ENCODE measurements at places on chromosomes 6 and 20. TPM values are rescaled to one million over a fixed set of nuclear protein-coding genes. Genes with fewer than 3 reads are reported as not detected.

Gene TPBG
- 23.6 TPM for total RNA-seq

Gene GCNT2
- 25.1 TPM for total RNA-seq

Gene TOX2
- 10.5 TPM for total RNA-seq

Gene C6orf15
- total RNA-seq: not detected

Gene MOG
- not detected for total RNA-seq

Gene RIPOR3
- 8.6 TPM for total RNA-seq

Gene BHLHE23
- total RNA-seq: not detected

Gene RUNX2
- 5.2 TPM for total RNA-seq

Gene TRAPPC3L
- total RNA-seq: not detected

Gene SGK2
- 71.6 TPM for total RNA-seq

Gene RAD21L1
- not detected for total RNA-seq

Gene OR12D2
- total RNA-seq: not detected

DNA sequence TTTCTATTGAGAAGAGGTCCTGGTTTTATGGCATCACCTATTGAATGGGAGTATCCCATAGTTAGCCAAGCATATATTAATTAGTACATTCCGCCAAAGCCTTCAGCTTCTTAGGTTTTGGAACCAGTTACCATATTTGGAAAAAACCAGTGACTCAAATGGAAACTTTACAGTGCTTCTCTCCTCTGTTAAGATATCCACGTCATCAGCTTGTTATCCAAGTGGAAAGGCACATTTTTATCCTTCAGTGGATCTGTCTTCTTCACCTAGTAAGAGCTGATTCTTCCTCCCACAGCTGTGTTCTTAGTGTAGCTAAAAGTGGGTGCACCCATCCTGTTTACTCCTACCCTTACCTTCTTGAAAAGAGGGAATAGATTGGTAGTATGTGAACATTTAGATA, 34.5 kb downstream of the TPD52L1 start:
- H3K4me3 ChIP-seq: no peak overlapping the region
- H3K4me1 ChIP-seq: no peaks in the 10 kb centered on the region
- no peaks in the 10 kb centered on the region for H3K36me3 ChIP-seq
- no peaks in the 10 kb centered on the region for H3K27me3 ChIP-seq
- H3K27ac ChIP-seq: no peak overlapping the region

DNA sequence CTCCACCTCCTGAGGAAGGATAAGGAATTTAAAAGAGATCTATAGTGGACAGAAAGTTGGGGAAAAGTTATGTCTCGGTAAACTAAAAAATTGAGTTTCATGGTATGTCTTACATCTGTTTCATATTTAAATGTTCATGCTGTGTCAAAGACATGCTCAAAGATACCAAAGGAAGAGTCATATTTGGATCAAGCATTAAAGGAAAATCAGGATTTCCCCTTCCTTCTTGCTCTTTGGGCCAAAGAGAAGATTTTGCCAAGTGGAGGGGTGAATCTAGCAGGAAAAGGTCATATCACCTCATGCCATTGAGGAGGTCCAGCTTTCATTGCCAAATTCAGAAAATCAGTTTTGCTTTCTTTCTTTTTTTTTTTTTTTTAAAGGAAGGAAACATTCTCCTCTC, 192.4 kb downstream of the OGFRL1 start:
- H3K27ac ChIP-seq: no peak overlapping the region
- no peaks in the 10 kb centered on the region for H3K27me3 ChIP-seq
- H3K36me3 ChIP-seq: no peaks in the 10 kb centered on the region
- no peak for DNase-seq
- no peak overlapping the region for H3K4me3 ChIP-seq

- no peaks in the 10 kb centered on the region for H3K27me3 ChIP-seq
- H3K4me1 ChIP-seq: no peaks in the 10 kb centered on the region
- no peak overlapping the region for H3K4me3 ChIP-seq
These were observed 24.5 kb upstream of the SMIM29 start for GRCh38 chr6:34273242-34273805.

GRCh38 chr6:107653183-107653580, 163.3 kb downstream of the SOBP start:
- H3K36me3 ChIP-seq: no peaks in the 10 kb centered on the region
- H3K27ac ChIP-seq: peak overlapping the region; percentile 26
- no peaks in the 10 kb centered on the region for H3K27me3 ChIP-seq
- no peak for DNase-seq
- H3K4me1 ChIP-seq: peaks cover 8% of the 10 kb centered on the region

GRCh38 chr6:53377793-53378192, 29.0 kb upstream of the ELOVL5 start:
- H3K4me3 ChIP-seq: no peak overlapping the region
- H3K4me1 ChIP-seq: no peaks in the 10 kb centered on the region
- H3K27ac ChIP-seq: no peak overlapping the region

- no peaks in the 10 kb centered on the region for H3K27me3 ChIP-seq
- no peaks in the 10 kb centered on the region for H3K4me1 ChIP-seq
- no peak overlapping the region for H3K4me3 ChIP-seq
- no peak for DNase-seq
- H3K27ac ChIP-seq: no peak overlapping the region
These were observed 83.1 kb downstream of the MYLK4 start for GRCh38 chr6:2667617-2668016.

GRCh38 chr6:658244-658643, 1.3 kb upstream of the HUS1B start:
- H3K27ac ChIP-seq: no peak overlapping the region
- H3K36me3 ChIP-seq: no peaks in the 10 kb centered on the region
- H3K27me3 ChIP-seq: no peaks in the 10 kb centered on the region
- peaks cover 12% of the 10 kb centered on the region for H3K4me1 ChIP-seq
- H3K4me3 ChIP-seq: no peak overlapping the region

GRCh38 chr6:105835373-105835772, 250.8 kb upstream of the PRDM1 start:
- no peak overlapping the region for H3K27ac ChIP-seq
- H3K27me3 ChIP-seq: no peaks in the 10 kb centered on the region
- no peak overlapping the region for H3K4me3 ChIP-seq
- no peaks in the 10 kb centered on the region for H3K36me3 ChIP-seq

DNA sequence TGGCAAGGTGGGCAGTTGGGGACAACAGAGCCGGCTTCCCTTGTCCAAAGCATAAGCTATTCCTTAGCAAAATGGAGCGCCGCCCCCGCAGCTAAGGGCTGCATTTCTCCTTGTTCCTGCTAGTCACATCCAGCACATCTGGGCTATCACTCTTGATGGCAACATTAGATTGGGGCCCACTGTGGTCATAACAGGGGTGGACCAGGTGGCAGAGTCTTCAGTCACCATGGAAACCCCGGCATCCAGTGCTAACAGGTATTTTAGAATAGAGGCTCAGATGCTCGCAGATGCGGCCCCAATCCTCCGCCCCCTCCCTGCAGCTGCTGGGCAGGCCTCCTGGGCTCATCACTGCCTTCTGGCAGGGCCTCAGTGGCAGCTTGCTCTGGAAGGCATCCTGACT, 168.2 kb upstream of the PROKR2 start:
- H3K27ac ChIP-seq: no peak overlapping the region
- no peaks in the 10 kb centered on the region for H3K4me1 ChIP-seq
- H3K36me3 ChIP-seq: no peaks in the 10 kb centered on the region
- H3K27me3 ChIP-seq: no peaks in the 10 kb centered on the region

GRCh38 chr6:149342525-149342924, 25.0 kb downstream of the TAB2 start:
- H3K4me1 ChIP-seq: peaks cover 22% of the 10 kb centered on the region
- H3K27me3 ChIP-seq: no peaks in the 10 kb centered on the region
- no peak for DNase-seq

GRCh38 chr20:20562507-20562906, 149.9 kb downstream of the RALGAPA2 start:
- no peak overlapping the region for H3K27ac ChIP-seq
- no peak overlapping the region for H3K4me3 ChIP-seq
- H3K27me3 ChIP-seq: no peaks in the 10 kb centered on the region
- H3K4me1 ChIP-seq: no peaks in the 10 kb centered on the region

DNA sequence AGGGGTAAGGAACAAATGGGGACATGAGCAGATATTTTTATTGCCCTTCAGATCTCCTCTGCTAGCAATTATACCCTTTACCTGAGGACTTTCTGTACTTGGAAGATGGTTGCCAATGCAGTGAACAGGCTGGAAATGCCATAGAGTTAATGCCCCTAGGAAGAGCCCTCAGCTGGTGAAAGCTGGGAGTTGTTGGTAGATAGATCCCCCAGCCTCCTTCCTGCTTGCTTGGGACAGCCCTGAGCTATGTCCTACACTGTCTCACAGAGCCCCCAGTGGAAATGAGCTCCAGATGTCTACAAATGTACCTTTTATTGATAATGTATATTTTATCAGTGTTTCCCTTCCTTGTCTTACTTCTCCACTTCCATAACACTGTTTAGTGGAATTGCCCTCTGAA, 87.6 kb upstream of the PAK5 start:
- H3K4me1 ChIP-seq: peaks cover 7% of the 10 kb centered on the region
- H3K4me3 ChIP-seq: no peak overlapping the region
- DNase-seq: no peak
- H3K27me3 ChIP-seq: no peaks in the 10 kb centered on the region
- H3K36me3 ChIP-seq: no peaks in the 10 kb centered on the region

DNA sequence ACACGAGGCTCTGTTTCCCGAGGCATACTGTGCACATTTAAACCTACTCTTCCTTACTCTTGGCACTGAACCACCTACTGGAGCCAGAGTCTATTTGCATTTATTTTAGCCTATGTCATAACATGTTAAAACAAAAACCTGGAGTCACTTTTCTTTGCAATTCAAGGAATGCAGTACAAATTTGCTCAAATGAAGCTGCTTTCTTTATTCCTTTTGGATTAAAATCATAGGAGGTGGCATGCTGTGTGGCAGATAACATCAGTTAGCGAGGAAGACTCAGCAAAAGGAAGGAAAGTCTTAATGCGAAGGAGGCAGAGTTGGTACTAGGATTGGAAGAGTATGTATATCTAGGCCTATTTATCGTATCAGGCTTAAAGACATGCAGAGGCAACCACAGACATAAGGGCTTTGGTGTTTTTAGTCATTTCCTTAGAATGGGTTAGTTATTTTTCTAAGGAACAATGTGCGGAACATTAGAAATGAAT, 92.9 kb downstream of the SAMD3 start:
- H3K4me1 ChIP-seq: peaks cover 3% of the 10 kb centered on the region
- H3K36me3 ChIP-seq: no peaks in the 10 kb centered on the region
- no peaks in the 10 kb centered on the region for H3K27me3 ChIP-seq
- no peak overlapping the region for H3K27ac ChIP-seq

GRCh38 chr6:129500958-129501739, 208.8 kb downstream of the ARHGAP18 start:
- DNase-seq: peak; percentile 14
- H3K27ac ChIP-seq: no peak overlapping the region
- peaks cover 2% of the 10 kb centered on the region for H3K4me1 ChIP-seq
- no peak overlapping the region for H3K4me3 ChIP-seq
- H3K27me3 ChIP-seq: no peaks in the 10 kb centered on the region
- H3K36me3 ChIP-seq: no peaks in the 10 kb centered on the region

GRCh38 chr20:4721719-4722118, at the start of gene PRND:
Gene PRND (plus strand): TSS chr20:4721909. CDS start chr20:4724552, 2,643 bp downstream.
- DNase-seq: no peak
- no peaks in the 10 kb centered on the region for H3K36me3 ChIP-seq
- H3K27ac ChIP-seq: no peak within 1 kb of the TSS
- no peaks in the 10 kb centered on the region for H3K27me3 ChIP-seq
- no peak within 1 kb of the TSS for H3K4me3 ChIP-seq

DNA sequence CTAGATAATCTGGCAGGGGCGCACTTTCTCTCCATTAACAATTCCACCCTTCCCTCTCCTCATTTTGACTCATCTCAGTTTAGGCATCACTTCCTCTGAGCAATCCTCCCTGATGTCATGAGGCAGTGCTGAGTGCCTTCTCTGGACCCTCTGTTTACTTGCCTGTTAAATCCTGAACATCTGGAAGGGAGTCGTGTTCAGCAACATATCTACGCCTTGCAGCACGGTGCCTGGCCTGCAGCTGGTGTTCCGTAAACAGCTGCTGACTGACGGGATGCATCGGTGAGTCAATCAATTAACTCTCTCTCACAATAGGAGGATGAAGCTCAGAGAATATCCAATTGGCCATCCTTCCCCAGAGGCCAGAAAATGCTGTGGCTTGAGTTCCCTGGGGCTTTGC, 613.5 kb downstream of the PTPRT start:
- no peaks in the 10 kb centered on the region for H3K27me3 ChIP-seq
- no peak overlapping the region for H3K4me3 ChIP-seq
- DNase-seq: no peak
- H3K4me1 ChIP-seq: no peaks in the 10 kb centered on the region

DNA sequence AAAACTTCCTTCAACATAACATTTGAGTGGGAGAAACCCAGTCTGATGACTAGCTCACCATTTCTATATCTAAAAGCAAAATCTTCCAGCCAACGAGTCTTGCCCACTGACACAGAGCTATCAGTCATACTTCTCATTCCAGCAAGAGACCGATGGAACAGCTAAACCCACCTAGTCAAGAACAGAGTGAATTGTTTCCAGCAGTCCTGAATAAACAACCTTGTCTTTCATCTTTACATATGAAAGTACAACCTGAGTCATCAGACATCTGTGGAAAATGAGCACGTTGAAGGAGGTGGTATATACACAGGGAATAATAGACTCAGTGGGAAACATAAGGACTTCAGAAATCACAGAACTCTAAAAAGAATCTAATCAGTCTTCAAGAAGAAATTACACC, 23.8 kb downstream of the NRSN1 start:
- no peak overlapping the region for H3K4me3 ChIP-seq
- H3K4me1 ChIP-seq: no peaks in the 10 kb centered on the region
- no peaks in the 10 kb centered on the region for H3K36me3 ChIP-seq
- no peak for DNase-seq
- H3K27me3 ChIP-seq: no peaks in the 10 kb centered on the region

- no peaks in the 10 kb centered on the region for H3K27me3 ChIP-seq
- no peak overlapping the region for H3K4me3 ChIP-seq
- DNase-seq: no peak
- H3K4me1 ChIP-seq: no peaks in the 10 kb centered on the region
- H3K27ac ChIP-seq: no peak overlapping the region
- H3K36me3 ChIP-seq: no peaks in the 10 kb centered on the region
These were observed 204.1 kb upstream of the AGPAT4 start for GRCh38 chr6:161477876-161478425.

GRCh38 chr20:44384423-44385027, 29.0 kb downstream of the HNF4A start:
- H3K4me3 ChIP-seq: no peak overlapping the region
- peak; percentile 91 for DNase-seq
- no peak overlapping the region for H3K27ac ChIP-seq
- H3K4me1 ChIP-seq: no peaks in the 10 kb centered on the region
- peaks cover 14% of the 10 kb centered on the region for H3K27me3 ChIP-seq

DNA sequence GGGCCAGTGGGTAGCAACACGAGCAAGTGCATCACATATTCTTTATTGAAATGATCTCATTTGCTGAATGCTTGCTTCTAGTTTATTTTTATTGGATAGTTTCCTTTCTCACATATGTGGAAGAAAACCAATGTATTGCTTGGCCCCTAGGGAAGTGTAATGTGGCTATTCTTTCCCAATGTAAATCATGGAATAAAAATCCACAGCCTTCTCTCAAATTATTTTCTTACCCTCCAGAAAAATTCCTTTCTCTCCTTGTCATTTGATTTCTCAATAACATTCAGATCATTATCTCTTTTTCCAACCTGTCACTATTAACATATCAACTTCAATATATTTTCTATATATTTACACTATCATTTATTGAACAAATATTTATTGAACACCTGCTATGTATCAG, 51.9 kb upstream of the PTPRK start:
- no peak for DNase-seq
- no peak overlapping the region for H3K27ac ChIP-seq
- no peaks in the 10 kb centered on the region for H3K36me3 ChIP-seq
- no peaks in the 10 kb centered on the region for H3K4me1 ChIP-seq
- H3K27me3 ChIP-seq: no peaks in the 10 kb centered on the region

GRCh38 chr20:56929606-56930005, 300.5 kb downstream of the TFAP2C start:
- no peaks in the 10 kb centered on the region for H3K36me3 ChIP-seq
- H3K4me1 ChIP-seq: no peaks in the 10 kb centered on the region
- DNase-seq: no peak
- peaks cover 68% of the 10 kb centered on the region for H3K27me3 ChIP-seq

Data from transverse colon (tissue), 4 donors.